ENCODE measurements at places on chromosomes 6 and 20.

GRCh38 chr6:15303162-15303919, 57.5 kb downstream of the JARID2 start:
- no peak for DNase-seq

DNA sequence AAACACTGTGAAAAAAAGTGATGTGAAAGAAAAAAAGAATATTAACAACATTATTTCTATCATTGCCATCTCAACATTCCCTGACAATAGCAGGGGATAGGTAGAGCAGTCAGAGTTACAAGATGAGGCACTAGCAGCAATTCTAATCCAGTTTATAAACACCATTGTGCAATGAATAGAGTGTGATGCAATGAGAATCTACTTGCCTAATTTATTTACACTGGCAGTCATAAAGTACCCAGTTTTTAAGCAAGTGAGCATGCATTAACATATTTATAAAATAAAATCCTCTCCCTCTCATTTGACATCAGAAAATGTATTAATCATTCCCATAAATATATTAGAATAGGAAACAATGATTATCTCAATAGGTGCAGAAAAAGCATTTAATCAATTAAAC, 2.5 kb upstream of the MANEA start:
- peak; percentile 37 for DNase-seq

DNA sequence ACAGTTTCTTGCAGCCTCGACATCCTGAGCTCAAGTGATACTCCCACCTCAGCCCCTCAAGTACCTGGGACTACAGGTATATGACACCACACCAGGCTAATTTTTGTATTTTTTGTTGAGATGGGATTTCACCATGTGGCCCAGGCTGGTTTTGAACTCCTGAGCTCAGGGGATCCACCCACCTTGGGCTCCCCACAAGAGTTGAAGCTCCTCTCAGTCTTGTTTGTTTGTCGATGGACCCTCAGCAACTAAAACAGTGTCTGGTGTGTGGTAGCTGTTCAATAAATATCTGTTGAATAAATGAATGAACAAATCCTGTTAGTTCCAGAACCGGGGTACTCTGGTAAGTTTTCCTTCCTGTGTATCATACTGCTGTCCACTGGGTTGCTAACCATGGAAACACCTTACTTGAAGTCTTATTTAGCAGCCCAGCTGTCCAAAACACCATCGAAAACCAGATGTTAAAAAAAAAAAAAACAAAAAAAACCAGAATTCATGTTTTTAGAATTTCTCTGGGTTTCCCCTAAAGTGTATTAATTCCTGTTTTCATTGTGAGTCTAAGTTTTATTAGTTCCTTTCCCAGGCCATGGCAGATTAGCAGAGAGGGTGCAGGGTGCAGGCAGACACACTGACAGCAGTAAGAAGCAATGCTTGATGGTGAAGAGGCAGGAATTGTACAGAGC, 7.8 kb upstream of the EZR start:
- DNase-seq = no peak

GRCh38 chr6:129297592-129297991, 412.4 kb downstream of the ARHGAP18 start:
- no peak for DNase-seq

- DNase-seq = no peak
Observed at GRCh38 chr6:118617417-118617816, 34.0 kb downstream of the CEP85L start.

DNA sequence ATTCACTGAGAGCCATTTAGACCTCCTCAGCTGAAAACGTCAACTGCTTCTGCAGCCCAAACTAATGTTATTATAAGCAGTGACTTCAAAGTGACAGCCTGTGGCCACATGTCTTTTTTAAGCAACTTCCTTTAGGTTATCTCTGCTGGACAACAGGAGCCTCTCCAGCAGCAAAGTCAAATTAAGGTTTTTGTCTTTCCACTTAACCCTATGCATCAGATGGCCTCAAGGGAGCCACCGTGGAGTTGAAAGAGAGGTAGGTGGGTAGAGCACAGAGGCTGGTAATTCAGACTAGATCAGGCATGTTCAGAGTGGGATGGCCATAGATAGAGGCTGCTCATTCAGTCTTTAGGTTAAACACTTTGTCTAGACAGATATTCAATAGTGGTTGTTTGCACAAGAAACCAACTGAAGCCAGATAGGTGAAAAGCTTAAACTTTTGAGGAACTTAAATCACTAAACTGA, 300.6 kb upstream of the ECI2 start:
- DNase-seq = no peak

- no peak for DNase-seq
Observed at GRCh38 chr6:47740714-47741113, 41.1 kb upstream of the OPN5 start.

DNA sequence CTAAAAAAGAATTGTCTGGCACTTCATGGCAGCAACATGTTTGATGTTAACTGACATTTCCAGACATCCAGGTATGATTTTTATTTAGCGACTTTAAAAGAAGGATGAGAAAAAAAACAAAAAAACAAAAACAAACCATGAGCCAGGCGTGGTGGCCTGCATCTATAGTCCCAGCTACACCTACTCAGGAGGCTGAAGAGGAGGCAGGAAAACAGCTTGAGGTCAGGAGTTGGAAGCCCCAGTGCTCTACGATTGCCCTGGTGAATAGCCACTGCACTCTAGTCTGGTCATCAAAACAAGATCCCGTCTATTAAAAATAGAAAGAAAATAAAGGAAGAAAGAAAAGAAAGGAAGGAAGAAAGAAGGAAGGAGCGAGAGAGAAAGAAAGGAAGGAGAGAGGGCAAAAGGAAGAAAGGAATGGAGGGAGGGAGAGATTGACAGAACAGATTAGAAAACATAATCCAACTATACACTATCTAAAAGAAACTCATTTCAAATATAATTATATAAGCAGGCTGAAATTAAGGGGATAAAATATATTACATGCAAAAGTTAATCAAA, 141.6 kb downstream of the TRIM27 start:
- no peak for DNase-seq

DNA sequence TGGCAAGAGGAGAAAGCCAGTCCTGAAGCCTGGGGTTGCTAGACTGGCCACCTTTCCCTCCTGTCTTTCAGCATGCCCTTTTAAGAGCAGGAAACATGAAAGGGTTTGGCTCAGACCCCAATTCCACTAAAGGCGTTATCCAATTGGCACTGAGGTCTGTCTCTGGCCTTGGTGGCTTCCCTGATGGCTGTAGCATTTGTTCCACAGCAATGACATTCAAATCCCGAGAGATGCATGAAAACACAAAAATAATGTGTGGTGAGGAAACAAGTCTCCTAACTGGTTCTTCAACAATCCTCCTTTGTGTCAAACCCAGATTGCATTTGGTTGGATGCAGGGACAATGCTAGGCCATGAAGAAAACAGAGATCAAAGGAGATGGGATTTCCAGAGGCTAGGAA, 56.5 kb upstream of the ADTRP start:
- DNase-seq = no peak

GRCh38 chr20:24842918-24843715, 106.0 kb upstream of the CST7 start:
- DNase-seq = no peak

GRCh38 chr6:151475653-151476523, 17.9 kb upstream of the CCDC170 start:
- DNase-seq = peak; percentile 32

DNA sequence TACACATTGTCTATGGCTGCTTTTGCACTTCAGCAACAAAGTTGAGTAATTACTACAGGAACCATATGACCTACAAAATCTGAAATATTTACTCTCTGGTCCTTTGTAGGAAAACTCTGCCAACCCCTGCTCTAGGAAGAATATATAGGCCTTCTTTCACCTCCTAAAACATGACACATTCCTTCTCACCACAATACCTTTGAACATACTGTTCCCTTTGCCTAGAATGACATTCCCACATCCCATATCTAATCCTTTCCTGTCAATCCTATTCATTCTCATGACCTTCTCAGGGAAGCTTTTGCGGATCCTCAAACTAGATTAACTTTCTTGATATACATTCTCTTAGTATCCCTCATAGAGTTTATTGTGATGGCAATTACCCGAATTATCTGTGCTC, 18.0 kb upstream of the NCOA6 start:
- DNase-seq = no peak

DNA sequence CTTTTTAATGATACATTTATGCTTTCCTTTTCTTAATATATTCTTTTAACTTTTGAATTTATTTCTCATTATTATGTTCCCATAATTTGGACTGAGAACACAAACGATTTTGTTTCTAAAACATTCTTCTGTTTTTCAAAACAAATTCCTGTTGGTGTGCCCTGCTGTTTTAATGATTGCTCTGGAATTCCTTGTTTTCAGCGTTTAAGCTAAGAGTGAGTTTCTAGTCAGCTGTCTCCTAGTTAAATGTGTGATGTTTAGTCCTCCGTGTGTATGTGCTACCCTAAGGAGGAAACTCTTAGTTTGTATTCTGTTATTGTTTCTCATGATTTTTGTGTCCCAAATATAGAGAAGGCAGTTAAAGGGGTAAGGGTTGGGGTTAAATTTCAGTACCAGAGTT, 306.1 kb upstream of the RGS17 start:
- DNase-seq = no peak

GRCh38 chr20:62190639-62191411, 8.0 kb downstream of the MTG2 start:
- DNase-seq = no peak

DNA sequence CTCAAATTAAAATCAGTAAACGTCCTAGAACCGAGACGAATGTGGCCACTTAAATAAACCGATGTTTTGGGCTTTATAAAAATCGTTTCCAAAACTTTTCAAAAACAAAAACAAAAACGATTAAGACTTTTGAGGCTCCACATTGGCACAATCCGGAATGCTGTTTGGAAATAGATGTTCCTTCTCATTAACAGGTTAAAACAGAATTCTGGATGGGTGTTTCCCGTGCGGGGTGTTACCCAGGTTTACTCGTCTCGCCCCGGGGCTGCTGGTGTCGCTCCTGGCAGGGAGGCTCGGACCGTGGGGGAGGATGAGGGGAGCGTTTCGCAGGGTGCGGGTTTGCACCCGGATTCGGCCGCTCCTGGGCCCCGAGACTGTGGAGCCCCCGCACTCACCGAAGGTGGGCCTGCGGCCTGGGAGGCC, 1.2 kb downstream of the GATA5 start:
- no peak for DNase-seq

- no peak for DNase-seq
Observed at GRCh38 chr6:12246900-12247299, 43.3 kb upstream of the EDN1 start.

DNA sequence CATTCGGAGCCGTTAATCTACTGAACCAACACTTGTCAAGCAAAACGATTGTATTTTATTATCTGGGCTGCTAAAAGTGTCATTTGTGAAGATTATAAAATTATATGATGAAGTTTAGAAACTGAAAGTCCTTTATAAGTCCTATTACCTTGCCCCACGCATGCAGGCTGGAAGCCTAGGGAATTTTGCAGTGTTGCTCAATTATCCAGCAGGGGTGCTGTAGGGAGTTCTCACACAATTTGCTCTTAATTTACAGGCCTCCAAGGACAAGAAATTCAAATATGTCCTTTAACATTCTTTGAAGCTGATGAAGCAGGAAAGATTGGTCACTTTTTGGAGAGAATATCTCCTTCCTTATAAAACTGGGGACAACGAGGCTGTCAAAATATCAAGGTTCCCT, 368.9 kb downstream of the LMBRD1 start:
- no peak for DNase-seq

GRCh38 chr6:142953373-142954273, 8.6 kb upstream of the HIVEP2 start:
- DNase-seq = no peak

Measured in fibroblast of the conjunctiva (primary cell).